ENCODE measurements at places on chromosomes 16 and 17.
A peak's percentile ranks its signal among the peaks of the same experiment; 100 is the strongest.

- H3K27me3 ChIP-seq = no peaks in the 10 kb centered on the region
- DNase-seq = peak; percentile 49
- H3K4me1 ChIP-seq = peaks cover 98% of the 10 kb centered on the region
These were observed 42.5 kb downstream of the YPEL2 start for GRCh38 chr17:59373882-59374495.

- H3K36me3 ChIP-seq = no peaks in the 10 kb centered on the region
- H3K27me3 ChIP-seq = no peaks in the 10 kb centered on the region
- DNase-seq = no peak
- H3K4me3 ChIP-seq = no peak overlapping the region
- peaks cover 17% of the 10 kb centered on the region for H3K4me1 ChIP-seq
These were observed 30.9 kb downstream of the XPO6 start for GRCh38 chr16:28180655-28181460.

DNA sequence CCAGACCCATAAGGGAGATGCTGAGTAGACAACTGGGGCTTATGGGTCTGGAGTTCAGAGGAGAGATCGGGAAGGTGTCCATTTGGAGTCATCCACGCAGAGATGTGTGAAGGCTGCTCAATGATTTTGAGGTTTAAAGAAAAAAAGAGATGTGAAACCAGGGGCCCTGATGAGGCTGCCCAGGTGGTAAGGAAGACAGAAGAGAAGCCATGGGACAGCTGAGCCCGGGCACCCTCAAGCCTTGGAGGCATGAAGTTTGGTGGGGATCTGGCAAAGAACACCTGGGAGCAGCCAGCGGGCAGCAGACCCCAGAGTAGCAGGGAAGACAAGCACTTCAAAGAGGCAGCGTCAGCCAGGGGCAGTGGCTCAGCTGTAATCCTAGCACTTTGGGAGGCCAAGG lies 20.8 kb upstream of the MYO15B start:
- H3K4me3 ChIP-seq = no peak overlapping the region
- no peak overlapping the region for H3K27ac ChIP-seq

DNA sequence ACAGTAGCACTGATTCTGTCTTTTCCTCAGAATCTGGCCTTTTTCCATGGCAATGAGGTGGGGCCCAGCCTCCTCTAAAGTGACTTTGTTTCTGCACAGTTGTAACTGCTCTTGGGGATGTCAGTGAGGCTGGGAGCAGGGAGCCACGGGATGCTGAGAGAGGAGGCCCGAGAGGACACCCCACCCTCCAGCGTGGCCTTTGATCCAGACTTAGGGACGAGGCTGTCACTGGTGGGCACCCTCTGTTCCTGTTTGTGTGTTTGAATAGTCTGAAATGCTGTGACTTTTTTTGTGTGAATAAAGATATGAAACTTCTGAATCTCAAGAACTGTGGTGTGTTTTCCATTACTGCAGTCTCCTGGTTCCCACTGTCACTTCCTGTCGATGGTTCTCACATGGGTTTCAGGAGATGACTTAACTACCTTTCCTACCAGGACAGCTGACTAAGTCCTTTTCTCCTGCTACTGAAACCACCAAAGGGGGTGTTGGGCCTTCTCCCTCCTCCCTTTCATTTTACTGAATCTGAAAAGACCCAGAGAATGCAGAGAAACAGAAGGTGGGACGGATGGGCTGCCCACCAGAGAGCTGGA lies 18.6 kb downstream of the KCTD2 start:
- H3K27me3 ChIP-seq = no peaks in the 10 kb centered on the region

DNA sequence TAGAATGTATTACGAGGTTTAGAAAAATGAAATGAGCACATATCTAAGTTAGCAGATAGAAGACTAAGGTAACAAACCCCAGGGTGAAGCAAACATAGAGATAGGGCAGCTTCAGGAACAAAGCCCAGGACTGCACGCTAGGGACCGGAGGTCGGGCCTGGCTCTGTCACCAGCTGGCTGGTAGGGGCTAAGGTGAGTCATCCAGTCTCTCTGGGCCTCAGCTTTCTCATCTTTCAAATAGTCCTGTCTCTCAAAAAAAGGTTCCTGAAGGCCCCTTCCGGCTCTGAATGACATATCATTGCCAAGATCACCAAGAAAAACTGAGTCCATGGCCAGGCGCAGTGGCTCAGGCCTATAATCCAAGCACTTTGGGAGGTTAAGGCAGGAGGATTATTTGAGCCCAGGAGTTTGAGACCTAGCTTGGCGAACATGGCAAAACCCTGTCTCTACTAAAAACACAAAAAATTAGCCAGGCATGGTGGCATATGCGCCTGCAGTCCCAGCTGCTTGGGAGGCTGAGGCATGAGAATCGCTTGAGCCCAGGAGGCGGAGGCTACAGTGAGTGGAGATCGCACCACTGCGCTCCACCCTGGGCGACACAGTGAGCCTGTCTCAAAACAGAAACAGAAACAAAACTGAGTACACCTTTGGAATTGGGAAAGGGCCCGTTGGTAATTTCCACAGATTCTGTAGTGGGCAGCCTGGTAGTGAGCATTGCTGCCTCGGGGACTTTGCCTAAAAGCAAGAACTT lies 26.0 kb downstream of the PKD1L3 start:
- H3K27ac ChIP-seq = no peak overlapping the region
- H3K4me1 ChIP-seq = no peaks in the 10 kb centered on the region
- no peaks in the 10 kb centered on the region for H3K27me3 ChIP-seq

DNA sequence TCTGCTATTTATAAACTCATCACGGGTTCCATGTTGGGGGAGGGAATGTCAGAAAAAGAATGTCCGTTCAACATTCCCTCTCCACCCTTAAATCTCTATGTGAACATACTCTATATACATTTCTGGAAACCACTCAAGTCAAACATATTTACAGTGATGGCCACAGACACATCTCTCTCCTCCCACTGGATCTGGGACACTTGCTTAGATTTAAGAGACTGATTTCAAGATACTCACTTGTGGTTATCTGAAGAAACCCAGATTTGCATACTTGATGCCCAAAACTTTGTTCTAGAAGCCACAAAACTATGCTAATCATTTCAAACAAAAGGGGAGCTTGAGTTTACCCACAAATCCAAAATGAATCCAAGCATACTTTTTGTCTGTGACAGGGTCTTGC lies 182.9 kb upstream of the SOX9 start:
- H3K27me3 ChIP-seq = no peaks in the 10 kb centered on the region
- H3K4me3 ChIP-seq = no peak overlapping the region
- no peaks in the 10 kb centered on the region for H3K36me3 ChIP-seq
- H3K4me1 ChIP-seq = no peaks in the 10 kb centered on the region
- no peak for DNase-seq

- H3K4me1 ChIP-seq = peaks cover 32% of the 10 kb centered on the region
- peak overlapping the region; percentile 96 for H3K4me3 ChIP-seq
- H3K36me3 ChIP-seq = peaks cover 22% of the 10 kb centered on the region
- DNase-seq = no peak
- peak overlapping the region; percentile 96 for H3K27ac ChIP-seq
- H3K27me3 ChIP-seq = no peaks in the 10 kb centered on the region
These were observed 479 bp upstream of the ZNF207 start for GRCh38 chr17:32349503-32349853.

DNA sequence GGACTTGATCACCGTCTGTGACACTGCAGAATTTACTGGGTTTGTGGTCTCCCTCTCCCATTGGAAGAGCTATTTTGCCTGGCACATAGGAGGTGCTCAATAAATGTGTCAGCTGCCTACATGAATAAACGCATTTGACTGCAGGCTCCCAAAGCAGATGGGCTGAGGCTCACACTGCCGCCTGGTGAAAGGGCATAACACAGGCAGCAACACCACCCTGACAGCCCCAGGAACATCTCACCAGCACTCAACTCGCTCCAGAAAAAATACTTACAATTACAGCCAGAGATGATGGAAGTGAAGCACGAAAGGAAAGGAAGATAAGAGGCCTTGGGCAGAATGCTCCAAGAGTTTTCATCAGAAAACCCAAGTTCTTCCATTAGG lies 73.9 kb downstream of the RPH3AL start:
- DNase-seq = no peak
- no peak overlapping the region for H3K27ac ChIP-seq
- H3K27me3 ChIP-seq = no peaks in the 10 kb centered on the region
- no peaks in the 10 kb centered on the region for H3K4me1 ChIP-seq
- H3K36me3 ChIP-seq = no peaks in the 10 kb centered on the region

- H3K4me1 ChIP-seq = peaks cover 46% of the 10 kb centered on the region
- peak overlapping the region; percentile 92 for H3K27ac ChIP-seq
- H3K27me3 ChIP-seq = no peaks in the 10 kb centered on the region
These were observed 9.3 kb downstream of the HEXIM2 start for GRCh38 chr17:45170931-45171337.

DNA sequence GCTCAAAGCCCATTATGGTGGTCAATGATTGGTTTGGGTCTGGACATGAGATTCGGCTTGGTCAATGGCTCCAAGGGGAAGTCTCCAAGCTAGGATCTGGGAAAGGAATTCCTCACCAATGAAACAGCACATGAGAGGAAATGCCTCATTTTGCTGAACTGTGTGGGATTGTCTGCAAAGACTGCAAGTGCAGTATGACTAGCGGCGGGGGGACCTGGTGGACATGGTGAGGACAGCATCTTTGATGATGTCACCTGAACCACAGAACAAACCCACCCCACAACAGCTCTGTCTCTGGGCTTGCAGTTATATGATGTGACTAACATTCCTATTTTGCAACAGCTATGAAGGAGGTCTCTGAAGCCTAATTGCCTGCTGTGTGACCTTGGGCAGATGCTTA lies 50.6 kb upstream of the NKD1 start:
- H3K36me3 ChIP-seq = no peaks in the 10 kb centered on the region
- no peak for DNase-seq
- H3K27me3 ChIP-seq = no peaks in the 10 kb centered on the region
- H3K27ac ChIP-seq = no peak overlapping the region

- no peak overlapping the region for H3K27ac ChIP-seq
- H3K27me3 ChIP-seq = no peaks in the 10 kb centered on the region
- no peak for DNase-seq
- H3K4me3 ChIP-seq = no peak overlapping the region
- no peaks in the 10 kb centered on the region for H3K36me3 ChIP-seq
- peaks cover 5% of the 10 kb centered on the region for H3K4me1 ChIP-seq
These were observed 156.2 kb upstream of the TNRC6C start for GRCh38 chr17:77802333-77802615.

DNA sequence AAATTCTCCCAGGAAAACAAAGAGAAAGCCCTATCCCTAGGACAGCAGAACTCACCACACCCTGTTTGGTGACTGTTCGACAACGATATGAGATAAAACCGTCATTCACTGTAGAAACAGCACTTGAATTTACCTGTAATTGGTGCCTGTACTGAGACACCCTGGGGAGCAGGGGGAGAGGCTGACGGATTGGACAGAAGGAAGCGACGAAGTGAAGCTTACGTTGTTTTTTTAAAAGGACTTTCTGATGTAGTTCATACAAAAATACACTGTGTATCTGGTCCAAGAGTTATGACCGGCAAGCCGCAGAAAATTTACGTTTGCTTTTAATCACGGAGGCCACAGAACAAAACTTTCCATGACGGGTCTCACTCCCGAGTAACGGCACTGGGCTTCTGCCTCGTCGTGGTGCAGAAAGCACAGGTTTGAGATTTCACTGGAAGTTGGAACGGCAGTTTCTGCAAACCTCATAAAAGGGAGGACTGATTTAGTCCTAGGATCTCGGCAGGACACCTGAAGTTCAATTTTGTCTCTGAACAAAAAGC lies 9.7 kb downstream of the NXN start:
- no peak for DNase-seq
- H3K27ac ChIP-seq = peak overlapping the region; percentile 61
- H3K36me3 ChIP-seq = no peaks in the 10 kb centered on the region

GRCh38 chr16:73473713-73474112 lies 425.8 kb upstream of the ZFHX3 start:
- H3K27me3 ChIP-seq = no peaks in the 10 kb centered on the region
- no peaks in the 10 kb centered on the region for H3K4me1 ChIP-seq
- no peak overlapping the region for H3K4me3 ChIP-seq

Data from gastrocnemius medialis (tissue), 4 donors.